ENCODE measurements at places on chromosomes 7 and 10.

DNA sequence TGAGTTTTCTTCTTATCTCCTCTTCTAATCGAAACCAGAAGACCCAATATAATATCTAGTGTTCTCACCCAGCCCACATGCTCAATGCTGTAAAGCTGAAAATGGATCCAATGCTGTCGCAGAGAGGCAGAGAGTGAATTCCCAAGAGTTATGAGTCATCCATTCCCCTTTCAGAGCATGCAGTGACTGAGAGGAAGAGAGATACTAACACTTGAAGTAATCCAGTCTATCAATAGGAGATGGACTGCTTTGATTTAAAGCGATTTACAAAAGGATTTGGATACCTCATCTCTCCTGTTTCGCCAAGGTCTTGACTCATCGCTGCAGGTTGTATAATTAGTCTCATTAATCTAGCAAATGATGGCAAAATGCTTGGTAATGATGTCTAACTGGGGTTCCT, 41.5 kb upstream of the PRKCQ start:
- DNase-seq: peak; percentile 11

DNA sequence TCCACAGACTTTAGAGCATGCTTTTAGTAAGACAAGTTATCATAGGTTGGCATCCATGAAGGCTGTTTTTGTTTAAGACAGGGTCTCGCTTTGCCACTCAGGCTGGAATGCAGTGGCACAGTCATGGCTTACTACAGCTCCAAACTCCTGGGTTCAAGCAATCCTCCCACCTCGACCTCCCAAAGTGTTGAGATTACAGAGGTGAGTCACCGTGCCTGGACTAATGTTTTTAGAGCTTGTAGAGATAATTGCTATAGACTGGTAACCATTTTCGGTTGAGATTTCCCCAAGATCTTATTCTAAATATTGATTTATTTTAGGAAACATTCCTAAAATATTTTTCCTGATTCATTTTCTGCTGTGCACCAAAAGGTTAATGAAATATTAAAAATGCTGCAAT, 5.4 kb upstream of the ZNF398 start:
- no peak for DNase-seq

DNA sequence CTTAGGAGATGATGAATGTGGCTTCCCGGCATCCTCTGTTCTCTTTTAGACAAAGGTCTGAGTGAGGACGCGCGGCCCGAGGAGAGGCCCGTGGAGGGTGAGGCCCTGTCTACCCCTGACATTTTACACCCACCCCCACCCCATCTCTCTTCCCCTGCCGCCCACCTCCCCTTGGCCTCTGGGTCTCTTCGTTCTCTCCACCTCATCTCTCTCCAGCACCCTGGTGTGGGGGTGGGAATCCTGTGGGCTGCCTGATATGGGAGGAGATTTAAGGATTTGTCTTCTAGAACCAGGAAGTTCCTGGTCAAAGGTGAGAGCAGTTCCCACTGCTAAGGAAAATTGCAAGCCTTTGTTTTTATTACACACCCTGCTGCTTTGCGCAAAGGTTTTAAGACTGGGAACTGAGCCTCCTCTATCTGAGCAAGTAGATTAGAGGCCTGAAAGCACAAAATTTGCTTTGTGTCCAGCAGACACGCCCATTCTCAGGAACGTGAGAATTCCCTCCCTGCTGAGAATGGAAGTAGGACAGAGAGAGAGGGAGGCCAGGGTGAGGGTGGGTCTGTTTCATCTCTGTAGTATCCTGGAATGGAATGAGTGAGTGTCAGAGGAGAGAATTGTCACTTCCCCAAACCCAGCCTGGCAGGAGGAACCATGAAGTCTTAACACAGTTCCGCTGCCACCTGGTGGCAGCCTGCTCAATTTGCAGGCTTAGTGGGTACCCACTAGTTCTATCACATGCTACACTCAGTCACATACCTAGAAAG, 91.2 kb downstream of the GTF2IRD1 start:
- DNase-seq: peak; percentile 65

DNA sequence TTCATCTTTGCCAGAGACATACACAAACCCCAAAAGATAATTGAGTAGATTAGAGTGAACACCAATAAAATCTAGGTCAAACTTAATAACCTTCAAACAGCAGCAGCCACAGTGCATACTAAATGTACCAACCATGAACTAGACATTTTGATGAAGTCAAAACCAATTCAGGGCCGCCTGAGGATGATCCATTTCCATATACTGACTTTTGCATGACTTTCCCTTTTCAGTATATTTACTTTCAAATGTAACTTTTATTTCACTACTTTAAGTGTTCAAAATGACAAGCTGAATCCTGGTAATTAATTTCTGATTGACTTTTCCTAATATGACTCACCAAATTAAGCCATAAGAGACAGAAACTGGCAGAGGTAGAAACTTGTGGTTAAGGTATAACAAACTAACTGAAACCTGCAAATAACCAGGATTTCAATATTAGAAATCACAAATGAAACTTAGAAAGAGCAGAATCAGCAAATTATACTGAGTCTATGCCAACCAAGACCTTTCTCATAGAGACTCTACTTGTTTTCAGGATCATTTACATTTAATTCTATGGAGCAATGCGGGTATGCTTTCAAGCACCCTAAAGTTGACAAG, 171.9 kb upstream of the LRRN3 start:
- DNase-seq: no peak

DNA sequence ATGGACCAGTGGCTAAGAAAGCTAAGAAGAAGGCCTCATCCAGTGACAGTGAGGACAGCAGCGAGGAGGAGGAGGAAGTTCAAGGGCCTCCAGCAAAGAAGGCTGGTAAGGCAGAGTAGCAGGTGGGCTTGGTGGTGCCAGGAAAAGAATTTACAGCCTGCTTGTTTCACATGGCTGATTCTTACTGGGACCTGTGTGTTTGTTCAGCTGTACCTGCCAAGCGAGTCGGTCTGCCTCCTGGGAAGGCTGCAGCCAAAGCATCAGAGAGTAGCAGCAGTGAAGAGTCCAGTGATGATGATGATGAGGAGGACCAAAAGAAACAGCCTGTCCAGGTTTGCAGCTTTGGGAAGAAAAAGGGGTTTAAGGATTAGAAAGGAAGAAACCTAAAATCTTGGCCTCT, 5.0 kb downstream of the NOLC1 start:
- DNase-seq: no peak

GRCh38 chr10:109892931-109893330, 30.4 kb downstream of the XPNPEP1 start:
- DNase-seq: peak; percentile 58

GRCh38 chr7:110974441-110974840, 116.5 kb upstream of the LRRN3 start:
- DNase-seq: no peak

DNA sequence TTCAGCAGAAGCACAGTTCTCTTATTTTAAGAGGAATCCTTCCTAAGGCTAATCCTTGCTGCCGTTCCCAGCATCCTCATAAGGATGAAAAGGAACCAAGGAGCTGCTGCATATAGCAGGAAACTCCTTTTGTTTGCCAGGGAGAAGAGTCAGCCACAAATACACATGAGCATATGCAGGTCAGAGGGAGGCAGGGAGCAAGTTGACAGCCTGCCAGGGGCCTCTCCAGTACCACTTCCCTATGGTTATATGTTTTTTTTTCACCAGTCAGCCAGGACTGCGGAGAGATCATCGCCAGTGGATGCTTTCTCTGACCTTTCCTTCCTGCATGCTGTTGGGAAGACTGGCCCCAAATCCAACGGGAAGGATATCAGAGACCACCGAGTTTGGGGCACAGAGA, 39.8 kb downstream of the SLC35B4 start:
- no peak for DNase-seq

DNA sequence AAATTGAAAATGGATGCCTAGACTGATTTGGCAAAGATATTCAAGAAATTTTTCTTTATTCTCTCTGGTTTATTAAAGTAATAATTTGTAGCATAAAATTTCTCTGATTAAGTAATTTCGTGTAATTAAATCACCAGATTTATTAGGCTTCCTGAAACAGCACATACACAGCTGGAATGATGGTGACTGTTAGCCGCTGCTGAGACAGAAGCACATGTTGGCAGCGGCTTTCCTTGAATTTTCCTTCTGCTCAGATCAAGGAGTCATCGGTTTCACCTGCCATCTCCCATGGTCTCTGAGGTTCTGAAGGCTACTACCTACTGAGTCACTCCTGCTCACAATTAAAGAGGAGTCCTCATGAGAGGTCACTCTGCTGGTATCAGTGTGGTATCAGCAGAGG, 101.5 kb downstream of the GFRA1 start:
- DNase-seq: no peak

- no peak for DNase-seq
Measured at GRCh38 chr7:133024596-133024995, 57.3 kb downstream of the CHCHD3 start.

DNA sequence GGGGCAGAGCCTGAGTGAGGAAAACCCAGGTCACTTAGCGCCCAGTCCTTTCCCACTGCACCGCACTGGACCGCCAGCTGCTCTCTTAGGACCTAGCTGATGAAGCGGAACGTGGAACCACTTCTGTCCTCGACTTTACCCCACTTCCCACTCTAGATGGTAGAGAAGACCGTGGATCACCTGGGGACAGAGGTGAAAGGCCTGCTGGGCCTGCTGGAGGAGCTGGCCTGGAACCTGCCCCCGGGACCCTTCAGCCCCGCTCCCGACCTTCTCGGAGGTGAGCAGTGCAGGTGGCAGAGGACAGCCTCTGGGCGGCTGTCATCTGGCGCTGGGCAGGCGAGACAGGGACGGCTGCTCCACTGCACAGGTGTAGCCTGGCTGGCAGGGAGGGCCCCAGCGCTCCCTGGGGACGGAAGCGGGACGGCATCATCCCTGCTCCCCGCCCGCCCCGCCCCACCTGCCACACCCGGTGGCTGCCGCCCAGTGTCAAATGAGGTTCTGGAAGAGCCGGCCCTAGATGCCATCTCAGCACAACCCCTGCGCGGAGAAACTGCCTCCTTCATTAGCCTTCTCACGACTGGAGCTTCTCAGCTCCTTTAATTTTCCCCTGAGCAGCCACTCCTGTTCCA, 11.7 kb downstream of the PLAC9 start:
- no peak for DNase-seq

DNA sequence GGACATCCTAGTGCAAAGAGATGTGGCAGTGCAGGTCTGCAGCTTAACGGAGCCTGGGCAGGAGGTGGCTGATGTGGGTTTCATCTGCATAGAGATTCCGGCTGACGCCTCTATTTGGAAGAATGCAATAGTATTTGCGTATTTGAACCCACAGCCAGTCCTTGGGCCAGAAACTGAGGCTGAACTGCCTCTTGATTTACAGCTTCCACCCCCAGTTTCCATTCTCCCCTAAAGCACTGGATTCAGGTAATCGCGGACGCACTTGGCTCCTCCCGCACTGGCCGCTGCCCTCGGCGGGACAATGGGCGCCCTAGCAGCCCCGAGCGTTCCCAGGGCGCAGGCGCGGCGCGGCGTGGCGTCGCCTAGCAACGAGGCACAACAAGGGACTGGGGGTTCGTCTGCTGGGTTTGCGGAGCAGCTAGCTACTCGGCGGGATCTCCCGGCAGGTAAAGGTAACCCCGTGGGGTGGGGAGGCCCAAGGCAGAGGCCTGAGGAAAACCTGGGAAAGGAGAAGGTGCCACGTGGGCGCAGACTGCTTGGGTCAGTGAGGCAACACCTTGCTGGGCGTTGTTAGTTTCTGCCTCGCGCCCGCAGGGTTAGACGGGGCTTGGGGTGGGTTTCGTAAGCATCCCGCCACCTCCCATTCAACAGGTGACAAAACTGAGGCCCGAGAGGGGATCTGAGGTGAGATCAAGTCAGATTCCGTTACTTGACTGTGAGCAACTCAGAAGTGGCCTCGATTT, at the start of gene ARMC3:
Gene ARMC3 (plus strand): TSS at position 393 of the 743 bp plus-strand sequence. CDS start 3,944 bp downstream, outside the sequence.
- peak; percentile 11 for DNase-seq

- DNase-seq: no peak
Measured at GRCh38 chr7:74138945-74139843, 35.0 kb upstream of the EIF4H start.

DNA sequence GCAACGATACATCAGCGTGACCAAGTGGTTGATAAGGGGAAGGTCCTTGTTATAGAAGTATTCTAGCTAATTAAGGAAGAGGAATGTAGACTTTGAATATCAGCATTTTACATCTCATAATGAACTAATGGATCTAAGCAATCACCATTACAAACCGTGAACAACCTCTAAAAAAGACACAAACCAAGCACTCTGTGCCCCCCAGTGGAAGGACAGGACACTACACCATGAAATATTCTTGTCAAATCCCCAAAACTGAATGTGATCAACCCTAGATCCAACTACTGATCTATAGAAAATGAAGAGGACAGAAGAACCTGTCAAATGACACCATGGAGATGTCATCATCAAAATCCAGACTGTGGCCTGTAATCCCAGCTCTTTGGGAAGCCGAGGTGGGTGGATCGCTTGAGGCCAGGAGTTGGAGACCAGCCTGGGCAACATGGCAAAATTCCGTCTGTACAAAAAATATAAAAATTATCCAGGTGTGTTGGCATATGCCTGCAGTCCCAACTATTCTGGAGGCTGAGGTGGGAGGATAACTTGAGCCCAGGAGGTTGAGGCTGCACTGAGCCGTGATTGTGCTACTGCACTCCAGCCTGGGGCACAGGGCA, 111.3 kb upstream of the CARD11 start:
- peak; percentile 39 for DNase-seq

GRCh38 chr7:860149-860548, 16.2 kb upstream of the GET4 start:
- DNase-seq: no peak

DNA sequence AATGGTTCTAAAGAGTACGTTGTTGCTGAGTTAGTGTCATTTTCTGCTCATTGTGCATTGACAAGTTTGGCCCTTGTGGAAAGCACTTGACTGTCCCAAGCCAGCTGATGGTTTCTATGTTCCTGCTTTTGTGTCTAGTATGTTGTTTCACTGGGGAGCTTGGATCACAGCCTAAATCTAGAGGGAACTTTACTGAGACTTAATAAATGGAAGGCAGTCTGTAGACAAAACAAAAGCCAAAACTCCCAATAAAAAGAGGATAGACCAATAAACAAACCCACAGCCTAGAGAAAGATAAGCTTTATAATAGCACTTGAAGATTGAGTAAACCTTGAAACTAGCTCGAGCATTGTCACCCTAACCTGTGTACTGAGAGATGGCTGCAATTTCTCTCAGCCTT, 196.8 kb downstream of the ADRA2A start:
- no peak for DNase-seq

GRCh38 chr10:80444124-80444523, 10.0 kb upstream of the TSPAN14 start:
- no peak for DNase-seq

GRCh38 chr7:15507171-15507570, 54.6 kb downstream of the AGMO start:
- no peak for DNase-seq

DNA sequence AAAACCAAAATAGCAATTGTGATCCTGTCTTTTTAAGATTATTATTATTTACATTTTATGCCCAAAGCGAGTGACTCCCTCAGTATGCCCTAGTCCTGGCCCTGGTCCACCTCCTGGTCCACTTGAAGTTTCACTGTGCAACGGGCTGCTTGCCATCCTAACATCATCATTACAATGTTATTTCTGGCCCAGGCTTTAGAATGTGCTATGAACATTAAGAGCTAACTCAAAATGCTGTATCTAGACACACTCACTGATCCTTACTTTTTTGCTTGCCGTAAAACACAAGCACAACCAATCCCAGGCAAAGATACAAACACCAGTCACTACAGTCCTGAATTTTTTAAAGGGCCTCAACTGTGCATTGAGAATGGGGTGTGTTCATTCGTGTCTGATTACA, 38.4 kb downstream of the RHOBTB1 start:
- DNase-seq: peak; percentile 54
